Activated CD4-positive, alpha-beta T cell treated with anti-CD3 and anti-CD28 coated beads for 24 hours (primary cell): ENCODE measurements at places on chromosomes 3 and 15.

DNA sequence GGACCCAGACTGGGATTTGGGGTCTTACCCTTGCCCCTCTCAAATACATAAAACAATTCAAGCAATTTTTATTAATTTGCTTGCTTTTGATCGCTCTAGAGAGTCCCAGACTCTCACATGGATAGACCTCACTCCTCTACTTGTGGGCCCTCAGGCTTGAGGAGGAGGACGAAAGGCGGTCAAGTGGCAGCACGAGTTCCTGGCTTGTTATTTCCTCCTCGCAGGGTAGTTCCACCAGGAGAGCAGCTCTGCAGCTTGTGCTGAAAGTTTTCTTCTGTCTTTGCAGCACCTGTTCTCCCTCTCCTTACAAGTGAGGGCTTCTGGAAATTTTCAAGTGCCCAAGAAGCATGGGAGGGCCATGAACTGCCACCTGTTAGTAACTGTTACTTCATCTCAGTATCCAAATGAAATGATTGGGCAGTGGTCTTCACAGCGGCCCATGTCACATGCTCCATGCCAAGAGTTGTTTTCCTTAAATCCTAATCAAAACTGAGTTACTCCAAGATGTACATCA is 22.7 kb downstream of the ABI3BP start:
- no peak for DNase-seq

- no peak for DNase-seq
These were observed 4.3 kb downstream of the PRKCI start for GRCh38 chr3:170226426-170226960.

- DNase-seq, result no peak
These were observed 41.4 kb downstream of the OSTN start for GRCh38 chr3:191240486-191240885.

DNA sequence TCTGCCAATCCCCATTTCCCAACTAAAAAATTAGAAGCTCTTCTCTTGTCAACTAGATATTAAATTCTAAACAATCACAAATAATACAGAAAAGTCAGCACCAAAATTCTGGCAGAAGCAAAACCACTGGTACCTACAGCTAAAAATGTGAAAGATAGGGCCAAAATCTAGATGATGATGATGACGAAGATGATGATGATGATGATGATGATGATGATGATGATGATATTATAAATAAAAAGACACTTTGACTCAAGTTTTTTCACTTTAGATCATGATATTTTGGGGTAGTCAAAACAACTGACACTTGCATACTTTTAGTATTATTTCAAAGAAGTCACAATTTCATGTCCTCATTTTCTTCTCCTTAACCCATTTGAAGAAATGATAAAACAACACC is 470.1 kb upstream of the NR2F2 start:
- no peak for DNase-seq

DNA sequence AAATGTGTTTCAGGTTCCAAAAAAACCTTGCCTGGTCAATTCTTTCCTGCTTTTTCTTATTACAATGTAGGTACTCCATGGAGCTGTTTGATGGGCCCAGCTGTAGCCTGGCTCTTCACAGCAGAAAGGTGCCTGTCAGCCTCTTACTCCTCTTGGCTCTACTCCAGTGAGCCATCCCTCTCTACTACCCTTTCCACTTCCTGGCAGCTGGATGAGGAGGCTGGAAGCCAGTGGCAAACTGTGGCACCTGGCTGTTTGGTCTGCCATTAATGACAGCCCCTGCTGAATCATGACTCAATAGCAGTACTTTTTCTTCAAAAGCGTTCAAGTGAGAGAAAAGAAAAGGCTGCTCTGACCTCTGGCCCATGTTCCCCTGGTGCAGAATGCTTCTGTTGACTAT is 618.1 kb downstream of the PYDC2 start:
- no peak for DNase-seq

- no peak for DNase-seq
These were observed 77.1 kb downstream of the SEMA6D start for GRCh38 chr15:47794252-47794914.

DNA sequence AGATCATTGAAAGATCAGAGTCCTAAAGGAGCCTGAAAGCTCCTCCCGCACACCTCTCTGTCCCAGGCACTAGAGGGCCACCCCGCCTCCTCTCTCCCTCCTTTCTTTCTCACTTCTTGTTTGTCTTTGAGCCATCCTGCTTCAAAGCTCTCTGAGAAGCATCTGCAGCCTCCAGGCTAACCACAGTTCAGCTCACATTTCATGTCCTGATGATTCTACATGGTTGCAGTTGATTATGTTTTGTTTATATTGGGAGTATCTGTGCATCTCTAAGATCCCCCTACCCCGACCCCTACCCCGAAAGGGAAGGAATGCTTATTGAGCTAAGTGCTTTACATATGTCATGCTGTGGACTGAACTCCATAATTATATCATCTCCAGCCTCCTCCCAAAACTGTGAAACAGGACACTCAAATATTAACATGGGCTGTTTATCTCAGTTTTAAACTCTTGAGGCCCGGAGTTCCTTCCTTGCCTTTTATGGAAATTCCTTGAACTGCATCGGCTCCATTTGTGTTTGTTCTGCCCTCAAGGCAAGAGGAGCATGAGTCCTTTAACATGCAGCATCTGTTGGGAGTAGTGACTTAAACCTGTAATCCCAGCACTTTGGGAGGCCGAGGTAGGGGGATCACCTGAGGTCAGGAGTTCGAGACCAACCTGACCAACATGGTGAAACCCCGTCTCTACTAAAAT is 30.9 kb downstream of the MGLL start:
- no peak for DNase-seq

DNA sequence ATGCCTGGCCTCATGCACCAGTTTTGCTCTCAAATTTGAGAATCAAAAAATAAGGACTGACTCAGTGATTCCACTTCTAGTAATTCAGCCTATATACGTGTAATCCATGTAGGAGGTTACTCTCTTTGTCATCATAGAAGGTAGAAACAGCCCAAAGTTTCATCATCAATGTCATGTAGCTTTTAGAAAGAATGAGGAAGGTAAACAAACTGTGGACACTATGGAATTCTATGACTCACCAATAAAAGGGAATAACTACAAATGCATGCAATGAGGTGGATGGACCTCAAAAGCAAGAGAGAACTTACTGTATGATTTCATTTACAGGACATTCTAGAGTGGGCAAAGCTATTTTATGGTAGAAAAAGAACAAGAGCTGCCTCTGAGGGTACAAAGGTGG is 93.2 kb upstream of the LRIG1 start:
- DNase-seq, result no peak

DNA sequence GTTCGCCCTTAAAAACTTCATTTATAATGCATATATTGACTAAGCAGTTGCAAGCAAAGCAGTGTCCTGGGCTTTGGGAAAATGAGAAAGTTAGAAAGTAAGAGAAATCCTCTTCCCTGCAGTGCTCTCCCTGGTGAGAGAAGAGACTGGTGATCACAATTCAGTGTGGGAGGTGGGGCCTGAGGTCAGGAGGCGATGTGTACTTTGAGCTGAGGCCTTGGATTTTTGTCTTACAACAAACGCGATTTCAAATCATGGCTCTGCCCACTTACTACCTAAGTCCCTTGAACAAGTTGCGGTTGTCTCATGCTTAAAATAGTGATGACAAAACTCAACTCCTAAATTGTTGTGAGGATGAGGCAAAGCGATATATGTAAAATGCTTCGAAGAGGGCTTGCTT is 316.3 kb upstream of the NECTIN3 start:
- DNase-seq, result no peak

GRCh38 chr3:197030379-197031314 is 1.0 kb upstream of the MELTF start:
- no peak for DNase-seq
